Astrocyte of the spinal cord (primary cell): ENCODE measurements at places on chromosomes 5 and 9.
A peak's percentile ranks its signal among the peaks of the same experiment; 100 is the strongest.

- no peak for DNase-seq
These were observed 478.7 kb downstream of the SEMA5A start for GRCh38 chr5:9067154-9067553.

DNA sequence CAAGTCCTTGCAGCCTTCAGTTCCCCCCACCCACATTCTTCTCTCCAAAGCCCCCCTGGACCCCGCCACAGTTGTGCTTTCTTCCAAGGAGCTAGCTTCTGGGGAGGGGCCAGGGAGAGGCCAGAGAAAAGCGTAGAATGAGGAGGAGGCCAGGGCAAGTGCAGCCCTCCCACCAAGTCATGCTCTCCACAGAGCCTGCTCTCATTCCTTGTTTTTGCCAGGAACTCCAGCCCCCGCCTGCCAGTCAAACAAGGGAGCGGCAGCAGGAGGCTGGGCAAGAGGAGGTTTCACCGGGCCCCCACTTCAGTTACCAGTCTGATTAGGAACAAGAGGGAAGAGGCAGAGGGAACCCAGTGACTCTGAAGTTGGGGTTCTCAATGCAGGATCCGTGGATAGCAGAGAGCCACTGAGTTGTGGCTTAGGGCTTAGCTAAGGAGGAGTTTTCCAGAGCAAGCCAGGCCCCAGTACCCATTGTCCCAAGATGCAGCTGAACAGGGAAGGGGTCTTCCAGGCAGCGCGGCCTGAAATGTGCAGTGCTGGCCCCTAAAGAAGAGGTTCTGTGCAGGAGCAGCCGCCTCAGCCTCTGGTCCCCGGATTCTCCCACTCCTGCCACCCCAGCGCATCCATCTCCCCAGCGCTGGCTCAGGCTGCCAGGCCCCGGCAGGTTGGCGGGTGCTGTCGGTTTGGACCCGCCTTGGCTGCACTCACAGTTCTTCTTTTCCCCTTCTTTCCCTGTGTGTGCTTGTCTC, 120.6 kb downstream of the DAB2IP start:
- DNase-seq = no peak

DNA sequence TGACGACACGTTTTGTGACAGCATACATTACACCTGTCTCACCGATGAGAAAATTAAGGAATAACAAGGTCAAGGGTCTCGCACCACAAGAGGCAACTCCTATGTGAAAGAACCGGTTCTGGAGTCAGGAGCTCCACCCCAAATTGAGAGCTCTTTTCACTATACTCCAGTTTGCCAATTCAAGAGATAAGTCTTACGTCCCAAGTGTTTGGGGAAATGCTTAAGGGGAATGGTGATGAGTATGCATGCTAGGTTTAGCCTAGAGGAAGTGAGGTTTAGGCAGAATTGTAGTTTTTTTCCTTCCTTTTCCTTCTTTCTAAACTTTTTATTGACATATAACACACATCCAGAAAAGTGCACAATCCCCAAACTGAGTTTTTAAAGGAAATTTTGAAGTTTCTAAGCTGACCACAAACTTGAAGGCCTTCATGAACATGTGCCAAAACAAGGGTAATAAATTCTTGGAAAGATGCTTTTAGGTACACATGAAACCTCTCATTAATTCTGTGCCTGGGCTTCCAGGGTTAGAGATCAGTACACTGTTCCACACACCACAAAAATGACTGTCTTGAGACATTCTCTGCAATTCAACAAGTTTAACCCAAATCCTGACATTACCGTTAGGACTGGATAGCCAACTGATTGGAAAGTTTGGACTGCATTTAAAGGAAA, 127.6 kb upstream of the SLC1A3 start:
- peak; percentile 36 for DNase-seq

- DNase-seq = no peak
These were observed 118.8 kb downstream of the PRDM6 start for GRCh38 chr5:123207852-123208251.

DNA sequence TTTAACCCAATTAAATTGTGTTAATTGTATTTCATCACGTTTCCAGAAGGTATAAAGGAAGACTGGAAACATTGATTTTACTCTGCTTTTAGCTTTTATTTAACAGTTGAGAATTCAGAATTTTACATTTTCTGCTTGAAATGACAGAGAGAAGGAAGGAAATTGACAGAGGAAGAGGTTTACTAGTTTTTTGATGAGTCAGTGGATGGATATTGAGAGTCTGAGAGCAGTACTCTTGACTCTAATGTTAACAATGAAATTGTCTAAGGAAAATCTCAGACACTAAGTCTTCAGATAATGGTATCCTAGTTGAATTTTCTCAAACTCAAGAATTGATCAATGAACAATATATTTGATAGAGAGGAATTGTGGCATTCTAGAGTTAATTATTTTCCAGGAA, 60.6 kb downstream of the IPO11 start:
- DNase-seq = peak; percentile 9

GRCh38 chr5:169126481-169127021, 174.4 kb downstream of the SLIT3 start:
- DNase-seq = no peak

- DNase-seq = peak; percentile 84
These were observed 24.3 kb upstream of the PRRC1 start for GRCh38 chr5:127492854-127493738.

DNA sequence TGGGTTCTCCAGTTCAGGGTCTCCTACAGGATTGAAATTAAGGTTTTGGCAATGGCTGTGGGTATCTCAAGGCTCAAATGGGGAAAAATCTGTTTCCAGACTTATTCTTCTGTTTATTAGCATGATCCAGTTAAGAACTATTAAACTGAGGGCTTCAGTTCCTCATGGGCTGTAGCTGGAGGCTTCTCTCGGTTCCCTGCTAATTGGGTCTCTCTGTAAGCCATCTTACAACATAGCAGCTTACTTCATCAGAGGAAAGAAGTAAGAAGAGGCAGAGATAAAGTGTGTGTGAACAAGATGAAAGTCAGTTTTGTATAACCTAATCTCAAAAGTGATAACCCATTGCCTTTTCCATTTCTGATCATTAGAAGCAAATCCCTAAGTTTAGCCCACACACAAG, 391.9 kb downstream of the PSAT1 start:
- DNase-seq = no peak

DNA sequence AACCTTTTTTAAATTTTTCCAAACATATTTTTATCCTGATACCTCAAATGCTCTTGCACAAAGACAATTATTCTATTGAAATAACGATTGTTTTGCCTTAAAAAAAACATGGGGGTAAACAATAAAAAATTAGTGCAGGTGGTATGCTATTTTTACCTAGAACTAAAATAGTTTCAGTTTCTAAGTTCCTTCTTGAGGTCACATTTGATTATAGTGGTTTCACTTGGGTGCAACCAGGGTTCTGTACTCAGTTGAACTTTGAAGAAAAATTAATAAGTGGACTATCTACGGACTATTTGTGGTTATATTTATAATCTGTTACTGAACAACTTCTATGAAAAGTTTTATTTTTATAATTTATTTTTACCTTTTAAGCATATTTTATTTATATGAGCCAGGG, 387.1 kb upstream of the IZUMO3 start:
- no peak for DNase-seq

DNA sequence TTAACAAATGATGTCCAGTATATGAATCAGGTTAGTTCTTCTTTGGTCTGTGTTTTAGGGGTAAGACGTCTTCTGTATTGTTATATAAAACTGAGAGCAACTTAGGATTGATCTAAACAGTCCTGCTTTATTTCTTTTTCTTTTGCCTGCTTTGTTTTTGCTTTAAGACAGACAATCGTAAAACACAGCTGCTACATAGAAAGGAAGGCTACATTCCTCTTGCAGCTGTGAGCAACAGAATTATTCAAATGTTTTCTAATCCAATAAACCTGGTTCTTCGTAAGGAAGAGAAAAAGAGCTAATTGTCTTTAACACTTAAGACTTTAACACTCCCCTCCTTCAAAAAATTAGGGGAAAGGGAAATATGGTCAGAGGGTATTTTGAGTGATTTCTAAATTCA, 14.6 kb downstream of the FGF1 start:
- no peak for DNase-seq

DNA sequence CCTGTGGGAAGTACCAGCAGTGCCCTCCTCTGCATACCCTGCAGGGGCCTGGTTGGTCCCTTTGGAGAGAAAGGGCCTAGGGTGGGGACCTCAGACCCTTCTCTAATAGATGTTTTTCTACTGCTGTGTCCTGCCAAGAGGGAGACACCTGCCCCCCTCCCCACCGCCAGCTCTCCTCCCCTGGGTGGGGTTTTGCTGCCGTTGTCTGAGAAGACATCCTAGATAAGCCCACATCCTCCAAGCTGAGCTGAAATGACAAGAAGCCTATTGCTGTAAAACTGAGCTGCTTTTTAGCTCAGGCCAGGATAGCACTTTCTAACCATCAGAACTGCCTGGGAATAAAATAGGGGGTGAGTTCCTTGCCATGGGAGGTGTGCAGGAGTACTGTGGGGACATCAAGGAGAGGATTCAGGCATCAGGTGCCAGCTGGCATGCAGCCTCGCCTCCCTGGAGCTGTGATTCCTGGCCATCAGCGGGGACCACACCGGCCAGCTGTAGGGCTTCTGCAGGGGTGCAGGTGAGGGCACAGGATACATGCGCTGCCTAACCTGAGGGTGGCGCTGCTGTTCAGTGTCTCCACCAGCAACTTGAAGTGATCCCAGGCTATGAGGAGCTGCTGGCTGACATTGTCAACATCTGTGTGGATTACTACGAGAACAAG, 37.9 kb downstream of the CYFIP2 start:
- DNase-seq = no peak

DNA sequence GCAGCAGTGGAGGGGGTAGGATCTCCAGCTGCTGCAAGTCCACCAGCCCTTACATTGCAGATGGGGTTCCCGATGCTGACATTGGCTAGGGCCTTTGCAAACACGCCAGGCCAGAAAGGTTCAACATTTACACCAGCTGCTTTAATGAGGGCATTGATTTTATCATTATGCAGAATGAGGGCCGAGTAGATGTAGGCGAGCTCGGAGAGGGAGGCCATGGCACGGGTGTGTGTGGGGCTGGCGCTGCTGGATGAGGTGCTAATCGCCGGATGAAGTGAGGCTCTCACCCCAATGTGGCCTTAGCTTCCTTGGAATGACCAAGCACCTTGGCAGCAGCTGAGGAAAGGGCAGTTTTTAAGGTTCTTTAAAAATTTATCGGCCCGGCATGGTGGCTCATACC, 27.4 kb downstream of the PHAX start:
- no peak for DNase-seq

DNA sequence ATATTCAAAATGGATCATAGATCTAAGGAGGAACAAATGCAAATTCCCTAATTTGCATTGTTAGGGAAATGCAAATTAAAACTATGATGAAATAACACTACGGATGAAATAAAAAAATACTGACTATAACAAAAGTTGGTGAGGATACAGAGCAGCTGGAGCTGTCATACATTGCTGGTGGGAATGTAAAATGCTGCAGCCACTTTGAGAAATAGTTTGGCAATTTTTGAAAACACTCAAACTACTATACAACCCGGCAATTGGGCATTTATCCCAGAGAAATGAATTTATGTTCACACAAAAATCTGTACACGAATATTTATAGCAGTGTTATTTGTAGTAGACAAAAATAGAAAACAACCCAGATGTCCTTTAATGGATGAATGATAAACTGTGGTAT, 22.5 kb downstream of the C5orf47 start:
- no peak for DNase-seq

- DNase-seq = no peak
These were observed 190.7 kb downstream of the KCTD16 start for GRCh38 chr5:144361406-144361805.

- no peak for DNase-seq
These were observed 1772.4 kb upstream of the CDH9 start for GRCh38 chr5:28810751-28811136.

DNA sequence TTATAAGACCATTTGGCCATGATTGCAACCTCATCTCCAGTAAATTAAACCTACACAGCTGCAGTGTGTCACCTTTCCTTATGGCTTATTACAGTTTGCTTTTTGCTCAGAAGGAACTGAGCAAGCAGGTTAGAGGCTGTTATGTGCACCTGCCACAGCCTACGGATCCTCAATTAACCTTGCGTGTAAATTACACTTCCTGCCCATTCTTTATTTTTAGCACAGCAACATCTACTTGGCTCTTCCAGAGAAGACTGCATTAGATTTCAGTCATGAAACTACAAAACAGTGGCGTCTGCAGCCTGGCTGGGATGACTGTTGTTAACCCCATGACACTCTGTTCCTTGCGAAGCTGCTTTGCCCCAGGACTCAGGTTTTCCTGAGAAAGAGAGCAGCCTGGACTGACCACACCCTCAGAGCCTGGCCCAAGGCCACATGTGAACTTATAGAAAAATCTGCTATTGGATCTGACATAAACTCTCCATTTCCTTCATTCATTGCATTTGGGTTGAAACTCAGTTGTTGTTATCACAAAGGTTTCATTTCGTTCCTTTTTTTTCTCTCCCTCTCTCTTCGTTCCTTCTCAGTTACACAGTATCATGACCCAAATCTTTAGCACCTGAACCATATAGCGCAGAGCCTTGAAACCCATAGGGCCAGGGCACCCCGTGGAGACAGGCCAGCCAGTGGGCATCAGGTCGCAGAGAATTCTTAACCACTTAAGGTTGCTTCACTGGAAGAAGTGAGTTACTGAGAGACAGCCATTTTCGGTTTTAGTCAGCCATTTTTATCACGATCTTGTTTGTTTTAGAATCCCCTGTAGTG, 138.6 kb downstream of the PALM2AKAP2 start:
- no peak for DNase-seq

GRCh38 chr5:79512049-79512448, 1.9 kb downstream of the HOMER1 start:
- DNase-seq = peak; percentile 17

GRCh38 chr9:110890416-110890815, 147.9 kb downstream of the LPAR1 start:
- DNase-seq = no peak

GRCh38 chr9:95434116-95435073, 82.4 kb downstream of the PTCH1 start:
- no peak for DNase-seq

DNA sequence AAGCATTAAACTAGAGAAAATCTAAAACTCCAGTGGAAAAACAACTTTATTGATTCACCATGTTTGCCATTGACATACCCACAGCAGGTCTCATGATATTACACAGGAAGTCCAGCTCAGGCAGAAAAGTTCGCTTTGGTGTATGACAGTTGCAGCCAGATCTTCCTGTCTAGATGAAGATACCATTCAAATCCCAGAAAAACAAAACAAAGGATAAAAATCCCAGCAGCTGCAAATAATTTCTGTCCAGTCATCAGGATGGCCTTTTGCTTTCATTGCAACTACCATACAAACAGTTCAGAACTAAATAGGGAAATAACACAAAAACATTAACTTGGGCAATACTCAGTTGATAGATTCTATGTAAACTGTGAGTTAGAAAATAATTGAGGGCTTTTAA, 136.0 kb upstream of the NREP start:
- DNase-seq = no peak

DNA sequence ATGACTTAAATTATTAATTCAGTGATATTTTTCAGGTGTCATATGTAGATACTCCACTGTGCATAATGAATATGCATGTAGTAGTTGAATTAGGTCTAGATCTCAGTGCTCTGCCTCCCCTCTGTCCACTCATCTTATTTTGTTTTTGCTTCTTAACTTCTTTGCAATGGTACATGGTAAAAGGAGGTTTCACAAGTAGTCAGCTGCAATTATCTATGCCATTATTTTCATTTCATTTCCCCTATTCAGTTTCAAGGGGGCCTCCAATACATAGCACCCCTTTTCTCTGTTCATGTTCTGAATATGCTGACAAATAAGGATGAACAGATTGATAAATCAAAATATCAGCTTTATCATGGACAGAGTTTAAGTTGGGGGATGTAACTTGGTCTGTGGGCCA, 511.6 kb upstream of the ZNF608 start:
- no peak for DNase-seq
